ENCODE measurements at places on chromosomes 4 and X.

- DNase-seq: no peak
Observed at GRCh38 chr4:11038926-11039325, 354.4 kb upstream of the CLNK start.

- no peak for DNase-seq
Observed at GRCh38 chr4:3768842-3769641, 2.9 kb downstream of the ADRA2C start.

DNA sequence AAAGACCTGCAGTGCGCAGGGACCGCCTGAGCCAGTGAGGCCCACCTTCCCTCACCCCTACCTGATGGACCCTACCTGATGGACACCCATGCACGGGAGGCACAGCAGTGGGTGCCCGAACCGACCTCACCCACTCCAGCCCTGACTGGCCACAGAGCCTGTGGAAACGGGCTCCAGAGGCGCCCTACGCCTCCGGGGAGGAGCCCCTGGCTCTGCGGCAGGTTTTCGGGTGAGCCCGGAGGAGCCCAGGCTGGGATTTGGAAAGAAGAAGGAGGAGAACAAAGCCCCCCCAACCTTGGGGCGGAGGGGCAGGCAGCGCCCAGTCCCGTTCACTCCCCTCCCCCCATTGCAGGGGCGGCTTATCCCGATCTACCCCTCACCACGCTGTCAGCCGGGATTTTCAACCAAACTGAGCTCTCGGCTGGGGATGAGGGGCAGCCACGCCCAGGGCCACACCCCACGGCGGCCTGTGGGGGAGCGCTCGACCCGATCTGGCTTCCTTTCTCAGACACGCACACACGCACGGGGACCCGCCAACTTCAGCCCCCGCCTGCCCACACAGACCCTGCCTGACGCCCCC is 675 bp downstream of the L1CAM start:
- no peak for DNase-seq

DNA sequence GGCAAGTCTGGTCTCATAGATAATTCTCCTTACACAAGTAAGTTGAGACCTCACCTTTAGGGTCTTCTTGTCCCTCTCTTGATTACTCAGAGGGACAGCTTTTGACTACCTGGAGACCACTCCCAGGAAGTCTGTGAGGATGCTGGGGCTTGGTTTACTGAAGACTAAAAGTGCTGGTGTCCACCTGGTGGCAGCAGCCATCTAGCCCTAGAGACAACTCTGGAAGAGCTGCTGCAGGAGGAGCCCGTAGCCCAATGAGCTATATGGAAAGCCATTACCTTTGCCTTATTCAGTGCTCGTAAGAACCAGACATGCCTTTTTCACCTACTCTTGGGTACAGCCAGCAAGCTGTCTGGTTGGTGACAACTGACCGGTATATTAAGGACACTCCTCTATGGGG is 7.3 kb downstream of the FGFBP2 start:
- no peak for DNase-seq

- DNase-seq: no peak
Observed at GRCh38 chrX:102765809-102766208, 45.3 kb downstream of the GPRASP3 start.

DNA sequence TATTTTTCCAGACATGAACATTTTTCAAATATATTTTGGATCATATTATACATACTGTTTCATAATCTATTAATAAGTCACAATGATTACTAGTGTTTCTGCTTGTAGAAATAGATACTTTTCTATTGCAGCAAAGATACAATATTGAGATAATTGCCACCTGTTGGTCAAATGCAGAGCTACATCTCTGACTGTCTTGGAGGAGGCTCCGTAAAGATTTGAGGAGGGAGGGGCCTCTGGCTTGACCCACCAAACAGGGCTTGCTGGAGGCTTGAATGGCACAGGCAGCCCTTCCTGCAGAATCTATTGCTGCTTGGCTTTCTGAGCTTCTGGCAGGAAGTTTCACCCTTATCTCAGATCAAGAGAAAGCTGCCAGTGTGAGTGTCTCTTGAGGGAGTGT is 99.3 kb upstream of the ARMCX2 start:
- no peak for DNase-seq

DNA sequence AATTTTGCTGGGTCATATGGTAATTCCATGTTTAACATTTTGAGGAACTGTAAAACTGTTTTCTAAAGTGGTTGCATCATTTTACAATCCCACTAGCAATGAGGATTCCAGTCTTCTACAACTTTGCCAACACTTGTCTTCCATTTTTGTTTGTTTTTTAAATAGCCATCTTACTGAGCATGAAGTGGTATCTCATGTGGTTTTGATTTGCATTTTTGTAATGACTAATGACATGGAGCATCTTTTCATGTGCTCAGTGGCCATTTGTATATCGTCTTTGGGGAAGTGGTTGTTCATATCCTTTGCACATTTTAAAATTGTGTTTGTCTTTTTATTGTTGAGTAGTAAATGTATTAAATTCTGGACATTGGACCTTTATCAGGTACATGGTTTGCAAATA is 94.7 kb downstream of the TMEM131L start:
- no peak for DNase-seq

All from thoracic aorta (tissue), 2 donors.